NCI-H69 (cell line): ENCODE measurements at places on chromosomes 4 and X.
A peak's percentile ranks its signal among the peaks of the same experiment; 100 is the strongest.

GRCh38 chr4:102263024-102263787, 82.1 kb downstream of the SLC39A8 start:
- peak; percentile 78 for DNase-seq

GRCh38 chr4:112288455-112288854, 2.8 kb upstream of the TIFA start:
- DNase-seq = no peak

GRCh38 chr4:89733946-89734345, 103.0 kb downstream of the SNCA start:
- no peak for DNase-seq

DNA sequence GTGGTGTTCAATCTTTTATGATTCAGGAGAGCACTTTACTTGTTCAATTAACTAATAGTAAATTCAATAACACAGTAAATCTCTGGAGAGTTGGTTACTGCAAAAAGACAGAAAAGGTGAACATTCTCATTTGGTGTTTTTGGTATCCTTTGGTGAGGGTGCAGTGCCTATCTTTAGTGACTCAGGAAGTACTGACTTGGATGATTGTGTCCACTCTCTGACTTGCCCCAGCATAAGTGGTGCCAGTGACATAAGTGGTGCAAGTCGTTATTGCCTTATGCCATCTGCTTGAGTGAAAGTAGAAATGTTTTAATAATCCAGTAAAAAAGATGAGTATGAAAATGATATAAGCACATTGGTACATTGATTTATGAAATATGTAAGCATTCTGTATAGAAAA, 27.0 kb downstream of the GUCY1B1 start:
- DNase-seq = no peak

GRCh38 chrX:130443875-130444274, 42.1 kb downstream of the RBMX2 start:
- DNase-seq = no peak

GRCh38 chrX:97210501-97210900, 326.8 kb downstream of the RPA4 start:
- no peak for DNase-seq

- DNase-seq = no peak
Observed at GRCh38 chrX:39802354-39802753, 295.4 kb downstream of the BCOR start.

DNA sequence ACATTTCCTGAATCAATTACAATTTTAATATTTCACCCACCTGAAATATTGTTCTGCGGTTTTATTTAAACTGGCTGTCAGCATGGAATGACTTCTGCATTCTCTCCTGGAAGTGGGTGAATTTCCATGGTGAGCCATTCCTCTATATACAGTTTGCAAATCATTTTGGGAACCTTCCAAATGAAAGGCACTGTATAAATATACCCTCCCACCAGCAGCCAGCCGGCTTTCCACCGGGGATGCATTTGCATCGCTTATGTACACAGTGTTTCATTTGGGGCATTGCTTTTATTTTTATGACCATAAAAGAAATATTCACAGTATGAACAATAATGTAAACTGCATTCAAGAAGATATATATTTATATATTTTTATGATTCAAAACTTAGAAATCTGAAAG, 4.7 kb upstream of the IL1RAPL1 start:
- DNase-seq = peak; percentile 60

- no peak for DNase-seq
Observed at GRCh38 chr4:24656906-24657305, 72.6 kb upstream of the DHX15 start.

DNA sequence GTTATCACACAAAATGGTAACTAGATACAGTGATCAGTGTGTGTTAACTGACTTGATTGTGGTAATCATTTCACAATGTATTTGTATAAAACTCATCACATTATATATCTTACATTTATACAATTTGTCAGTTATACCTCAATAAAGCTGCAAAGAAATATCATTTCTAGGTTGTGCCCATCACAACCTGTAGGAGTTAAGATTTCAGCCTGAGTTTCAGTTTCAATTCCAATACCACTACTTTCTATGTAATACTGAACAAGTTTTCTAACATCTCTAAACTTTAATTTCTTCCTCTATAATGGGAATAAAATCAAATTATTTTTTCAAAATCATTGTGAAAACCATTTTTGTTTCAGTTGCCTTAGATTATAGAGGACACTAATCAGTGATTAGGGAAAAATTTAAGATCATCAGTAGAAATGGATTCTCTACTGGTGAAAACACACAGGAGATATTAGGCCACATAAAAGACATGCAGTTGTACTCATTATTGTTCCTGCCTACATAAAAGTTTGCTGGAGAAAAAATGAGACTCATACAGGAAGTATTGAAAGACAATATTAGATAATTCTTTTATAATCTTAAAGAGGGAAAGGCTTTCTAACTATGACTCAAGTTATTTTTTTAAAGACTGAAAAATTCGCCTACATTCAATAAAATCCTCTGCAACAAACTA, 18.4 kb upstream of the TBC1D1 start:
- no peak for DNase-seq

GRCh38 chr4:104747635-104748034, 252.9 kb upstream of the CXXC4 start:
- DNase-seq = no peak

- DNase-seq = no peak
Observed at GRCh38 chrX:47240619-47241018, 7.8 kb downstream of the USP11 start.

DNA sequence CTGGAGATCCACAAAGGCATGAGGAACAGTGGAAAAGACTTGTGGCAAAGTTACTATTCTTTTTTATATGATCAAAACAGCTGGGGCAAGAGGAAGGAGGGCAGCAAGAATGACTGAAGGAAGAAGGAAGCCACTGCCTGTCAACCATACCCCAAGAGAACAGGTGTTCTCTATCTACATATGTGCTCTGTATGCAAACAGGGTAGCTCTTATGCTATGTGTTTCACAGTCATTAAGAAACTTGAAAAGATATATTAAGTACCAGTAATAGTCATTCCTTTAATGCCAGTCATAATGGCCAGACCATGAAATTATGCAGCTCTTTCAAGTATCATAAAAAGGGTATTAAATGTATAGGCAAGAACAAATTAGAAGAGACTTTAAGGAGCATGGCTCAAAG, 363.9 kb downstream of the KLHL13 start:
- no peak for DNase-seq

DNA sequence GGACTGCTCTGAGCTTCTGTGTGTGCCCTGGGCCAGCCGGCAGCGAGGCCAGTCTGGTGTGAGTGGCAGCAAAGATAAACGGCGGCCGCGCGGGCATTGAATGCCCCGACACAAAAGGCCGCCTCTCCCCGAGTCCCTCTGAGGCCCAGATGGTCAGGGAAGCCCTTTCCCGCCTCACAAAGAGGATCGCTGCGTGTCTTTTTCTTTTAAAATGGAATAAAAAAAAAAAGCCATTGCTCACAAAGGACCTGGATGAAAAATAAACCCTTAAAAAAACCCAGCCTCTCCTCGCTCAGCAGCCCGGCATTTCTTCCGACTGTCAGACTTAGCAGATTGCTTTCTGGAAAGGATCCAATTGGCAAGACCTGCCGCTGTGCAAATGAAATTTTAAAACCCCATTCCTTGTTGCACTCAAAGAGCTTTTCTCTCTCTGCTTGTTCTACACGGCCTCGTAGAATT, 578.7 kb downstream of the BCOR start:
- peak; percentile 78 for DNase-seq

DNA sequence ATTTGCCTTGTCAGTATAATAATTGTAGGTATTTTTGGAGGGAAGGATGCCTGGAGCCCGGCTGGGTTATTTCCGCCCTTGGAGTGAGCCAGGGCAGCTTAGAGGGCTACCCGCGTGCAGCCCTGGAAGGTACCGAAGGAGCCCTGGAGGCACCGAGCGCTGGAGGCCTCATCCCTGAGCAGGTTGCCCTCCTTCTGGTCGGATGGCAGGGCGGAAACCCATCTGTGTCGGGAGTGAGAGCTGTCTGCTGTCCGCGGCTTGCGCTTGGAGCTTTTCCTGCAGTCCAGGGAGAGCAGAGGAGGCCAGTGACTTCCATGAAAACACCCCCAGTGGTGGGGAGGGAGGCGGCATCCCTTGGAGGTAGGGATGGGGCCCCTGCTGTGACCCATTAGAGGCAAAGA, 122.1 kb downstream of the TBL1X start:
- DNase-seq = peak; percentile 84

DNA sequence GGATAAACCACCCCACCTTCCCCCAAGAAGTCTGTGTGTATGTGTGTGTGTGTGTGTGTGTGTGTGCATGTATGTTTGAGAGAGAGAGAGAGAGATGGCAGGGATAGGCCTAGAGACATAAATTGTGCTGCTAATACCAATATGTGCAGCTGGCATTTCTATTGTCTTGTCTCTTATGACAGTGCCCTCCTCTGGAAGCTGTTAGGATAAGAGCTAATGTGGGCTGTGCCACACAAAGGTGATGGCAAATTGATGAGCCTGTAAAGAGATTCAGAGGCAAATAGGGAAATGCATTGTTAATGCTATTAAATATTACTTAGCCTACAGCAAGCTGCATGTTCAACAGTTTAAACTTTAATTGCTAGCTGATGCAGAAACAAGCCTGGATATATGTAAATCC, 332.0 kb downstream of the NKX6-1 start:
- DNase-seq = peak; percentile 68
